Left kidney (tissue), 8 donors: ENCODE measurements at places on chromosomes 12 and 14. TPM values are rescaled to one million over a fixed set of nuclear protein-coding genes. Genes with fewer than 3 reads are reported as not detected.
A peak's percentile ranks its signal among the peaks of the same experiment; 100 is the strongest.

The SLC39A2 gene
- polyA plus RNA-seq, result 1.3 TPM

The JPH4 gene
- polyA plus RNA-seq, result 8.9 TPM

The RTL1 gene
- polyA plus RNA-seq, result 0.10 TPM

The KRT4 gene
- 0.47 TPM for polyA plus RNA-seq

The CLEC9A gene
- polyA plus RNA-seq, result 0.76 TPM

The GPR132 gene
- polyA plus RNA-seq, result 0.33 TPM

The BCL2L2 gene
- polyA plus RNA-seq, result 50.6 TPM

The GLT8D2 gene
- polyA plus RNA-seq, result 11.0 TPM

The TMEM119 gene
- 15.0 TPM for polyA plus RNA-seq

The ALX1 gene
- polyA plus RNA-seq, result 26.5 TPM

The AICDA gene
- 0.45 TPM for polyA plus RNA-seq

The CLEC1A gene
- 4.3 TPM for polyA plus RNA-seq

The CAND1 gene
- polyA plus RNA-seq, result 247 TPM

DNA sequence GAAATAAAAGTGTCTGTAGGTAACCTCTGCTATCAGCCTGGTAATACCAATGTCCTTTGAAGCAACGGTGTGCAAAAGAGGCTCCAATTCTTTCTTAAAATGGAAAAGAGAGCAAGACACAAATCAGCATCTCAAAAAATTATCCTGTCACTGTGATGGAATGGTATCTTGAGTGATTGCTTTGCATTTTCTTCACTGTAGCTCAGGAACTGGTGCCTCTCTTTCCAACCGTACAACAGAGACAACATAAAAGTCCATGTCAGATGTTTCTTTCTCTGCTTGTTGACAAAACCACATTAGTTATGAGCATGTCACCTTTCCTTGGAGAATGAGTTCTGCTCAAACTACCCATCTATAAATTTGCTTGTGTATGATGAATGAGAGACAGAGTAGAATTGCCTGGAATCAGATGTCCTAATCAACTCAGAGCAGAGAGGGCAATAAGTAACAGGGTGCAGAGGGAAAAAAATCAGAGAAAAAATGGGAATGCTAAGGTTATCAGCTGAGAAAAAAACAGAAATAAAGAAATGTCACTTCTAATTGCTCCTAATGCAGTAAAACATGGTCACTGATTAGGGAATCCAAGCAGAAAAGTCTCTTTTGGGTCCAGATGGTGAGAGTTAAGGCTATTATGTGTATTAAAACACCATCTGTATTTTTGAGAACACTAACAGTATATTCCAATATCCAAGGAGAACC lies 465.0 kb upstream of the ATP2B1 start:
- no peak for DNase-seq

DNA sequence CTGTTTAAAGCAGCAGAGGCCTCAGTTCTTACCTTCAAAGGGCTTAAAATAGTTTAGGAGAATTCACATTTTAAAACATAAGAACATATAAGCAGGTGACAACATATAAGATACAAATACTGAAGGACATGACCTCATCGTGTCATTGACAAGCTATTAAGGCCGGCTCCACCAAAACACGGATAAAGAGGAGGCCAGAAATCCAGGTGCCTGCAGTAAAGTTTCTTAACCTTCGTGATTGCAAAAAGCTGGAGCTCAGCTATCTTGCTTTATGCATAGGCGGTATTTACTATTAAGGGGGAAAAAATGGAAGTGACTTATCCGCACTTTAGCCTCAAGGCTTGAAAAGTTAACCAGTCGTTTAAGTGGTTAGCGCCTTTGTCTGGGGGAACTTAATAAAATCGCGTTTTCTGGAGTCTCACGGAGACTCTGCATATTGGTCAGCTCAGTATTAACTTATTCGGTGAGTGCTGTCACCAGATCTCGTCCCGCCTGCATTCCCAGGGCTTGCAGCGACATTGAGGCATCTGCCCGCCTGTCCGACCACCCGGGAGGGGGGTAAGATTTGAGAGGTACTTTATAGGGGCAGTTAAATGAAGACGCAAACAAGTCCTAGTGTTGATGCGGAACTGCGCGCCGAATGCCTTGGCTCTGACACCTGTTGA lies 1.1 kb upstream of the SP1 start:
- no peak for DNase-seq

DNA sequence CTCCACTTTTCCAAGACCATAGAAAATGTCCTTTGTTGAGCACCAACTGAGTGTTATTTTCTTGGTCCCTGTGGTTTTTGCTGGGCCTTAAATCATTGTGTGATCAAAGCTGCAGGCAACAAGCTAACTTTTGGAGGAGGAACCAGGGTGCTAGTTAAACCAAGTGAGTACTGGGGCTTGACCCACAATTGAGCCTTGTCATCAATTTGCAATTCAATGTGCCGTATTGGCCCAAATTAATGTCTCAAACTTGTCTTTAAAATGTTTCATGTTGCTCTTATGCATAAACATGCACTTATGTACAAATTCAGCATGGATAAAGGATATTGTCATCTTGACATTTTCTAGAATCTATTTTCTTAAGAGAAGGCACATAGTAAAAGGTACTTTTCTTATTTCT lies 62.3 kb downstream of the DAD1 start:
- DNase-seq, result no peak

DNA sequence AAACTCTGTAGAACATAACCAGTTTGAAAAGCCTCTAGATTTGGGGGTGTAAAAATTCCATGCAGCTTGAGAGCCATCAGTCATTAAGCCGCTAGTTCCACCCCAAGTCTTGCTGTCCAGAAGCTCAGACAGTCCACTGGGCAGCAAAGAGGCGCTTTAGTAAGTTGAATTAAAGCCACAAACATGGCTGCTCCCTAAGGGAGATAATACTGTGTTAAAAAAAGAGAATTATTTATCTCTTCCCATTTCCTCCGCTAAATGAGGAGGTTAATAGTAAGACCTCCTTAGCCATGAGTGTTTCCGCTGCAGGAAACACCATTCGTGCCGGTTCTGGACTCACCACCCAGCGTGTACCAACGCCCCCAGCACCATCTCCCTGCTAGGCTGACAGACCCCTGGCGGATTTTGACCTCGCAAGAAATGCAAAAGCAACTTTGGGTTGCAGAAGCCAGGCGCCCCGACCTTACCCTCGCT lies 536 bp downstream of the TM7SF3 start:
- peak; percentile 29 for DNase-seq

GRCh38 chr14:73786636-73787485 lies 64.8 kb upstream of the PTGR2 start:
- DNase-seq, result peak; percentile 55

GRCh38 chr12:104933778-104934177 lies 24.3 kb downstream of the SLC41A2 start:
- DNase-seq, result no peak

DNA sequence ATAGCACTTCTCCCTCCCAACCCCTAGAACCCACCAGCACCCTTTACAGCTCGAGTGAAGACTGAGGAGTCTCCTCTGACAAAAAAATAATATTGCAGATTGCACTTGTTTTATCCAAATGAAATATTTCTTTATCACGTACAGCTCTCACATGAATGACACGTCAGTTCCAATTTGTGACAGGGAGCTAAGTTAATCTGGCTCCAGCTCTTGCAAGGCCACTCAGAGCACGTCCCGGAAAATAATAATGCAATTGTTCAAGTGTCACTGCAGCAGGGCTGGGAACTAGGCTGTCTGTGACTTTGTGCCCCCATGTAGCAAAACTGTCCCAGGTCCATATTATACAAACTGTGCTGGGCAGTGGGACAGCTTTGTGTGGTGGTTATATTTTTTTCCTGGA lies 539.6 kb downstream of the VRK1 start:
- DNase-seq, result no peak

- no peak for DNase-seq
These were observed 7.0 kb upstream of the B4GALNT3 start for GRCh38 chr12:452667-453210.

DNA sequence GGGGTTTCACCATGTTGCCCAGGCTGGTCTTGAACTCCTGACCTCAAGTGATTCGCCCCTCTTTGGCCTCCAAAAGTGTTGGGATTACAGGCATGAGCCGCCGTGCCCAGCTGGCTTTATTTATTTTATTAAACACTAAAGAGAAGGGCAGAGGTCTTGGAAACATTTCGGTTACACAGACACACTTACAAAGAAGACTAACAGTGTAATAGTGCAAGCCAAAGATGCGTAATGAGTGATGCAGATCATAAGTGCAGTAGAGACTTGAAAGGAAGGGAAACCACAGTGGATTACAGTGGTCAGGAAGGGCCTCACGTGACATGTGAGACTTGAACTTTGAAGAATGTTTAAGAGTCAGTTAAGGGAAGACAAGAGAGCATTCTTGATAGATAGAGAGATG lies 33.9 kb upstream of the CDK17 start:
- DNase-seq, result no peak

- DNase-seq, result no peak
These were observed 1.4 kb upstream of the PKP2 start for GRCh38 chr12:32897687-32898573.

GRCh38 chr12:2443776-2444175 lies 351.0 kb upstream of the FKBP4 start:
- no peak for DNase-seq

GRCh38 chr12:54606556-54606955 lies 18.1 kb upstream of the PPP1R1A start:
- DNase-seq, result no peak

- peak; percentile 1 for DNase-seq
These were observed 39.5 kb upstream of the NT5DC3 start for GRCh38 chr12:103880299-103881142.

- no peak for DNase-seq
These were observed 59.9 kb downstream of the USP15 start for GRCh38 chr12:62320054-62320453.

- DNase-seq, result no peak
These were observed 16.9 kb upstream of the TMEM132C start for GRCh38 chr12:128250096-128250495.

- DNase-seq, result no peak
These were observed 5.8 kb downstream of the GPR68 start for GRCh38 chr14:91238661-91239060.

DNA sequence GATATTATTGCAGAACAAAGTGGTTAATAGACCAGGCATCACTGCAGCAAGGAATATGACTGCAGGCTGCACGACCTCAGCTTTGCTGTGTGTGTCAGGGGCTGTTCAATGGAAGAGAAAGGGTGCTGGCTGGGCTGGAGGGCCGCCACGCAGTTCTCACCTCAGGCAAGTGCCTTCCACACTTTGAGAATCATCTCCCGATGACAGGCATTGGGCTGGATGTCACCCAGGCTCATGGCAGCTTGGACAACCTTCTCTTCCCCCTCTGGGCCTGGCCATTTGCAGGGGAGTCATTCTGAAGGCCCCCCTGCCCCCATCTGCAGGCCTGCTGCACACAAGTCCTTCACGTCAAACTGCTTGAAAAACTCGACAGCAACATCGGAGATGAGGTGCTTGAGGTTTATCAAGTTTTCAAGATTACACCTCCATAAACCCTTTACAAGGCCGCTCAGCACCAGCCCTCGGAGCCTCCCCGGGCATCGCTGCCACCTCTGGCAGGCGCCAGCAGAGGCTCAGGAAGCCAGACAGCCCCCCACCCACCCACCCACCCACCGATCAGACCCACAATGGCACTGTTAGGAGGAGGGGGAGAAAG lies 165.9 kb upstream of the GSC start:
- no peak for DNase-seq

- DNase-seq, result no peak
These were observed 6.0 kb upstream of the KRT4 start for GRCh38 chr12:52819731-52820510.

GRCh38 chr12:68521321-68521839 lies 89.3 kb upstream of the RAP1B start:
- no peak for DNase-seq

DNA sequence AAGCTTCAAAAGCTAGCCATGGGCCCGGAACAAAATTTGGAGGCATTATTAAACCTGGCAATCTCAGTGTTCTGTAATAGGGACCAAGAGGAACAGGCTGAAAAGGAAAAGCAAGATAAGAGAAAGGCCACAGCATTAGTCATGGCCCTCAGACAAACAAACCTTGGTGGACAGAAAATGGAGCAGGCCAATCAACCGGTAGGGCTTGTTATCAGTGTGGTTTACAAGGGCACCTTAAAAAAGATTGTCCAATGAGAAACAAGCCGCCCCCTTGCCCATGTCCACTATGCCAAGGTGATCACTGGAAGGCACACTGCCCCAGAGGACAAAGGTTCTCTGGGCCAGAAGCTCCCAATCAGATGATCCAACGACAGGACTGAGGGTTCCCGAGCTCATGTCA lies 653.9 kb upstream of the TMEM132C start:
- DNase-seq, result no peak

DNA sequence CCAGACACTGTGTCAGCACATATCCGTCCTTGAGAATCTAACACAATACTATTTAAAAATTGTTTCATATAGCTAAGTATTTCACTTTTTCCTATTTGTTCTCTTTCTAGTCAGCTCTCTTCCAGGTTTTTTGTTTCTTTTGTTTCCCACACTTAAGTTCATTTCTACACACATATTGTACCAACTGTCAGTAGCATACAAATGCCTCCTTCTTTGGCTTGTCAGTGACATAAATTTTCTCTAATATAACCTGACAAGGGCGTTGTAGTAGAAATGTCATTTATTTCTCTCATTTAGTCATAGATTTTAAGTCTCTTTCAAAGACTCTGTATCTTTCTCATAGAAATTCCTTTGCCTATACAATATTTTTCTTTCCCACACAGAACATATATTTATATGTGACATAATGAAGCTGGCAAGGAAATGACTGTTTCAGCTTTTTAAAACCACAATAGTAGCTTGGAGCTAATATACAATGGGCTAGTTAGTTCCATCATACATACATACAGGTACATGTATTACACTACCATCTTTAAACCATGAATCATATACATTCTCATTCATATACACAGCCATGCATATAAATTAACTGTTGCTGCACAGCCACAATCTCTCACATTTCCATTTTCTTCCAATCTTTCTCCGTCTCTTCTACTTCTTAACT lies 42.3 kb upstream of the EPS8 start:
- no peak for DNase-seq

DNA sequence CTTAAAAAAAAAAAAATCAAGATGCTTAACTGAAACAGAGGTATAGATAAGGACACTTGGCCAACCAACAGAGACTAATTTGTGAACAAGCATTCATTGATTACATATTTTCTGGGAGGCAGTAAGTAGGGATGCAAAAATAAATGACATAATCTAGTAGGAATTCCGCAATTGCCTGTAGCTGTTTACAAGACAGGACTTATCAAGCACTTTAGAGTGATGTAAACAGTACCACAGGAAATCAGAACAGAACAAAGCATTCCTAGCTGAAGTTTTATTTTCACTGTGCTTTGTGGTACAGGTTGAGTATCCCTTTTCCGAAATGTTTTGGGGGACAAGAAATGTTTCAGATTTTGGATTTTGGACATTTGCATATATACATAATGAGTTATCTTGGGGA lies 68.2 kb upstream of the FGD4 start:
- DNase-seq, result no peak

- DNase-seq, result no peak
These were observed 1.2 kb downstream of the PPTC7 start for GRCh38 chr12:110581931-110582275.

- no peak for DNase-seq
These were observed 7.4 kb upstream of the AMIGO2 start for GRCh38 chr12:47087088-47087688.
